Activated CD8-positive, alpha-beta T cell treated with anti-CD3 and anti-CD28 coated beads, Interleukin-2, amount 10 ng/mL, durations not matched to agents 7 days and 5 days (primary cell): ENCODE measurements at places on chromosomes 2 and 18.

DNA sequence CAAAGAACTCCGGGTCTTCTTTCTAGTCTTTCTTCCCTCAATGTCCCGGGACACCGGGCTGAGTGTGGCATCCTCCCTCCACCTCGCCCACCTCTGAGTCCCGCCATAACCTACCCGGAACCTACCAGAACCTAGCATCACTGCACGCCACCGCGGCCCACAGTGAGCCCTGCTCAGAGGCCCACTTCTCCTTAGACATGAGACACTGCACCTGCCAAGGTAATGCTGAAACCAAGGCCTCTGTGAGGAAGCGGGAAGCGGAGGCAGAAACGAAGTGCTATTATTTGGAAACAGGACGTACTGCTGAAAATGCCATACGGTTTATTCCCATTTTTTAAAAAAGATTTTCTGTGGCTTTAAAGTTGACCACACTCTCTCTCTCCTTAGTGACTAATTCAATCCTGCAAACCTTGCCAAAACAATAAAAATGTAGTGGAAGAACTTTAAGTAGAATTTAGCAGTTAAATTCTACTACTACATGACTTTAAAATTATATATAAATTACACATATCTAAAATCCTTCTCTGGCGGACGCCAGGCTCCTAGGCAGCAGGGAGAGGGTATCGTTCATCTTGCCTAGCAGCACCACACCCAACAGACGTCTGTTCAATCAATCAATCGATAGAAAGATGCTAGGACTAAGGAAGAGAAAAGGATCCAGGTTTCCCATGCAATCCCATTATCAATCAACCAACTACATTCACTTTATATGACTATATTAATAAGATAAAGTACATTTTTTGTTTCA, 82.0 kb downstream of the ZNF516 start:
- H3K27ac ChIP-seq = no peak overlapping the region
- H3K4me1 ChIP-seq = peaks cover 8% of the 10 kb centered on the region
- DNase-seq = no peak
- no peaks in the 10 kb centered on the region for H3K36me3 ChIP-seq

- no peaks in the 10 kb centered on the region for H3K27me3 ChIP-seq
- H3K4me1 ChIP-seq = peaks cover 51% of the 10 kb centered on the region
- peaks cover 44% of the 10 kb centered on the region for H3K36me3 ChIP-seq
- DNase-seq = peak; percentile 58
Observed at GRCh38 chr2:126656431-126657147, 631 bp downstream of the GYPC start.

- no peaks in the 10 kb centered on the region for H3K36me3 ChIP-seq
- no peak for DNase-seq
- H3K4me1 ChIP-seq = no peaks in the 10 kb centered on the region
- no peak overlapping the region for H3K4me3 ChIP-seq
- H3K27ac ChIP-seq = no peak overlapping the region
Observed at GRCh38 chr2:215178121-215178520, 39.7 kb upstream of the ABCA12 start.

- H3K4me3 ChIP-seq = no peak overlapping the region
- H3K4me1 ChIP-seq = peaks cover 7% of the 10 kb centered on the region
- DNase-seq = no peak
- H3K27ac ChIP-seq = no peak overlapping the region
- H3K27me3 ChIP-seq = no peaks in the 10 kb centered on the region
Observed at GRCh38 chr2:241161646-241162281, 11.5 kb downstream of the PPP1R7 start.
